ENCODE measurements at places on chromosomes 4 and X.
A peak's percentile ranks its signal among the peaks of the same experiment; 100 is the strongest.

GRCh38 chr4:53168228-53168627, 197.6 kb downstream of the SCFD2 start:
- no peak for DNase-seq

GRCh38 chr4:8320386-8320750, 50.8 kb downstream of the HTRA3 start:
- peak; percentile 3 for DNase-seq

GRCh38 chrX:83916525-83916924, 55.6 kb downstream of the CYLC1 start:
- peak; percentile 45 for DNase-seq

GRCh38 chr4:68250151-68250930, 4.8 kb upstream of the TMPRSS11B start:
- no peak for DNase-seq

- DNase-seq = peak; percentile 64
These were observed 33.1 kb downstream of the FTHL17 start for GRCh38 chrX:31038575-31039326.

DNA sequence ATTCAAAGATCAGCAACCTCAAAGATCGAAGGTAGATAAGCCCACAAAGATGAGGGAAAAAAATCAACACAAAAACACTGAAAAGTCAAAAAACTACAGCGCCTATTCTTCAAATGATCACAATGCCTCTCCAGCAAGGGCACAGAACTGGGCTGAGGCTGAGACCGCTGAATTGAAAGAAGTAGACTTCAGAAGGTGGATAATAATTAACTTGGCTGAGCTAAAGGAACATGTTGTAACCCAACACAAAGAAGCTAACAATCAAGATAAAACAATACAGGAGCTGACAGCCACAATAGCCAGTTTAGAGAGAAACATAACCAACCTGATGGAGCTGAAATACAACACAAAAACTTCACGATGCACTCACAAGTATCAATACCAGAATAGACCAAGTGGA, 231.1 kb downstream of the STPG2 start:
- DNase-seq = no peak

GRCh38 chr4:78622253-78622979, 70.8 kb downstream of the ANXA3 start:
- no peak for DNase-seq

Measured in KBM-7 (cell line).